Uterus (tissue), 4 donors: ENCODE measurements at places on chromosomes 2 and 18.

DNA sequence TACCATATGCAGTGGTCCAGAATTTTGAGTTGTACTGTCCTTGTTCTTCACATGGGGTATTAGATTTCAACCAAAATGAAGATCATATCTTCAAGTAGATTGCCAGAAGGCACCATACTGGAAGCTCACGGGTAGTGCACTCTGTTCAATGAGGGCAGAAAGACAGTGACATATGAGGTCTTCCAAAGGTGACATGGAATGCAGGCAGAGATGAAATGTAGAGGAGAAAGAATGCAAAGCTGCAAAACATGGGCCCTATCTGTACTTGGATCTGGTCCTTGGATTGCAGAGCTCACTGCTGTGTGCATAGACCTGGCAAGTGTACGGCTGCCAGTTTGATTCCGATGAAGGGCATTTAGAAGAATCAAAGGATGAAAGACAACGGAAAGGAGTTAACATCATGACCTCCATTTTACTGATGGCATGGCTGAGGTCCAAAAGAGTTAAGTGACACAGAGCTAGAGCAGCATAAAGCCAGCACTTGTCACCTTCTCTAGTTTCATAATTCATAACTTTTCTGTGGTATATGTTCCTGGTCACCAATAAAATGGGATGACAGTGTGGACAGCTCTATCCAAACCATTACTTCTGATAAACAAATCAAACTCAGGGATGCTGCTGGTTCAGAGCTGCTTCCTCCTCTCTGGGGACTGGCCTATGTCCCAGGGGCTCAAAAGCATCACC, 64.7 kb downstream of the BCL2 start:
- no peak for DNase-seq

- no peak for DNase-seq
Observed at GRCh38 chr2:143759455-143759854, 630.2 kb downstream of the ARHGAP15 start.

- no peak for DNase-seq
Observed at GRCh38 chr2:52931660-52932059, 835.9 kb upstream of the CHAC2 start.

DNA sequence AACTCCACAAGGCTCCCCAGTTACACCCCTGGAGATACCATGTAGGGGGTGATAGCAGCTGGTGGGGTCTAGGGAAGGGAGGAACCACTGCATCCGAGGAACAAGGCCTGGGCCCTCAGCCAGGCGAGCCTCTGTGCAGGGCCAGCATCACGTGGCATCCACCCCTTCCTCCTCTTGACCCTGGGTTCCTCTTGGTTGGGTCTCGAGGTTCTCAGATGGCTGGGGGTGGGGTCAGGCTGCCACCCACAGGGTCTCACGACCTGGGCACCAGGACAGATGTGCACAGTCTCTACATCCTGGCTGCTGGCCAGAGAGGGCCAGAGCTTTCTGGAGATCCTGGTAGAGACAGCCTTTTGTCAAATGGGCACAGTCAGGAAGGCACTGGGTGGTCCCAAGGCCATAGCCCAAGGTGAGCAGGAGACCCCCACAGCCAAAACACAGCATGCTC, 10.4 kb downstream of the HS6ST1 start:
- peak; percentile 14 for DNase-seq

DNA sequence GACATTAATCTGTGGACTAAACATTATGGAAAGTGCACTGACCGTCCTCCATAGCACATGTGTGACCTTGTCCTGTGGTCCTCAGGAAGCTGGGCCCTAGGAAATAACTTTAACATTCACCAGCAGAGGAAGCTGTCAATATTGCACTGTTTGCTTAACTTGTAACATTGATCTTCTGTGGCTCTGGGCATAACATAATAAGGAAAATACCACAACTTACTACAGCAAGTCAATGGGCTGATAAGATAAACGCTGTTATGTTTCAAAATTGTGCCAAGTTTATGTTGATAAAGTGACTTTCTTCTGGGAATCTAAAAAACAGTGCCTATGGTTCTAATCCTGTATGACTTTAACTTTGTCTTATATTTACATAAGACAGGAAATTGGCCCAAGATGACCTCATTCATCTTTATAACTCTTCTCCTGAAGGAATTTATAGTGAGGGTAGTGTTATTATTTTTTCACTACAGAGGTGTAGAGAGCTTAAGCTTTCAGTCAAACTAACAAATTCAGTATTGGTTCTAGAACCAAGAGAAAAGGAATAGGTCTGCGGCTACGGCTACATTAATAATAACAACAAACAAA, 113.7 kb upstream of the MAP4K3 start:
- DNase-seq = no peak

DNA sequence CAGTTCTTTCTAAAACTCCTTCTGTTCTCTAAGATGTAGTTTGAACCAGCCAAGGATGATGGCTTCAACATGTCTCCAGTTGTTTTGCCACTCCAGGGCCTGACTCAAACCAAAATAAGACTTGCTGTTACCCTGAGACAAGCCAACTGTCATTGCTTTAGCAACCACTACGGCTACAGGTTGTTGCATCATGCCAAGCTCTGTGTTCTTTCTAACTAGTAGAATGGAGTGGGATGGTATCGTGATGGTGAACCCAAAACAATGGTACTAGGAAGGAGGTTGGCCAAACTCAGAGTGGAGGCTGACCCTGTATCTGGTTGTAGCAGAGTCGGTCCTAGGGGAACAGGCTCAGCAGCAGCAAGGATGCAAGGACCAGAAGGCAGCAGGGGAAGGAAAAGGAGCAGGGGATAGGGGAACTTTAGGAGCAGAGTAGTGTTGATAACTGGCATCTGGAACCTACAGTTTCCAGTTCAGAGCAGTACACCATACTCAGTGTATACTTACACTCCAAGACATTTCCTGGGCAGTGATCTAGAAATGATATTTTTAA, 51.6 kb downstream of the PDK1 start:
- DNase-seq = no peak

- DNase-seq = no peak
Observed at GRCh38 chr2:210496512-210496911, 20.0 kb upstream of the LANCL1 start.

DNA sequence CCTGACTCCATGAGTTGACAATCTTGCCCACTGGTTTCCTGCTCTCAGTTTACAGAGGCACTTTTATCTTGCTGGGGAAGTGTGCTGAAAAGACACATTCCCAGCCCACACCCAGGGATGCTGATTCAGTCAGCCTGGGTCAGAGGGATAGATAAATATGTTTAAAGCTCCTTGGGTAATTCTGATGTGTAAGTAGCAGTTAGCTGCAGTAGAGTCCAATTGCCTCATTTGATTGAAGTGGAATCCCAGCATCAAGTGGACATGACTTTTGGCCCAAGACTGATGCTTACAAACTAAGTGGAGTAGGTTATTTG, 29.4 kb downstream of the PSD4 start:
- no peak for DNase-seq

GRCh38 chr18:40984856-40985255, 970.2 kb upstream of the PIK3C3 start:
- no peak for DNase-seq

GRCh38 chr18:46196627-46197243, 92.5 kb downstream of the HAUS1 start:
- no peak for DNase-seq

DNA sequence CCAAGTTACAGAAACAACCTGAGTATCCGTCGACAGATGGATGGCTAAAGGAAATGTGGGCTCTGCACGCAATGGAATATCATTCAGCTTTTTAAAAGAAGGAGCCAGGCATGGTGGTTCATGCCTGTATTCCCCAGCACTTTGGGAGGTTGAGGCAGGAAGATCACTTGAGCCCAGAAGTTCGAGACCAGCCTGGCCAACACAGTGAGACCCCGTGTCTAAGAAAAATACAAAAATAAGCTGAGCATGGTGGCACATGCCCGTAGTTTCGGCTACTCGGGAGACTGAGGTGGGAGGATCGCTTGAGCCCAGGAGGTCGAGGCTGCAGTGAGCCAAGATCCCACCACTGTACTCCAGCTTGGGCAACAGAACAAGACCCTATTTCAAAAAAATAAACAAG, 34.3 kb downstream of the TCF7L1 start:
- DNase-seq = no peak

- DNase-seq = no peak
Observed at GRCh38 chr2:104465981-104466380, 387.9 kb upstream of the POU3F3 start.

DNA sequence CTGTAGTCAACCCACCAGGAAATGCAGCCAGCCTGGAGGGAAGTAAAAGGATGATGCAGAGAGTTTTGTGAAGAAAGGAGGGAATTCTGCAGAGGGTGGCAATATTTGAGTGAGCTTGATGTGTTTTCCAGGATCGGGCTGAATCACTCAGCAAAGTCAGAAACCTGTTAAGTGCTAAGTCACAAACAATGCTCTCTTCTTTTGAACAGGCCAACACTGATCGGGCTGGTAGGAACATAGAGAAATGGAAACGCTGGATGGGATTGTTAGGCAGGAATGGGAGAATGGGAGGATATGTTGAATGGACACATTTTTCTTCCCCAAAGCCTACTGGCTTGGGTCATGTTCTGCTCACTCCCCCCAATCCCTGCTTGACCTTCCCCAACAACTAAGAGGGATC, 36.6 kb downstream of the KCNS3 start:
- no peak for DNase-seq

DNA sequence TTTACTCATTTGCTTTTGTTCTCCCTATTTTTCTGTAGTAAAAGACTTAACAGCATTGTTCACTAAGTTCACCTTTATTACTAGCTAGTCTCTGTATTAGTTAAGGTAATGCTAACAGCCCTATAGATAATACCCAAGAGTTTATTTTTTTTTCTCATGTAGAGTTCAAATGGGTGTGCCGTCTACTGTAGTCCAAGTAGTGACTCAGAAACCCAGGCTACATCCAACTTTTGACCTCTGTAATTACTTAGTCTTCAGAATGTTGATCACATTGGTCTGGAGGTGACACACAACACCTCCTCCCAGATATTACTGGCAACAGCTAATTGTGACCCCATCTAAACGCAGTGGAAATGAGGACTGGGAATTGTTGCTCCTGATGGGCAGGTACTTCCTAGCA, 7.7 kb downstream of the COQ10B start:
- no peak for DNase-seq

GRCh38 chr18:50373561-50374219, 1.2 kb upstream of the SKA1 start:
- no peak for DNase-seq

DNA sequence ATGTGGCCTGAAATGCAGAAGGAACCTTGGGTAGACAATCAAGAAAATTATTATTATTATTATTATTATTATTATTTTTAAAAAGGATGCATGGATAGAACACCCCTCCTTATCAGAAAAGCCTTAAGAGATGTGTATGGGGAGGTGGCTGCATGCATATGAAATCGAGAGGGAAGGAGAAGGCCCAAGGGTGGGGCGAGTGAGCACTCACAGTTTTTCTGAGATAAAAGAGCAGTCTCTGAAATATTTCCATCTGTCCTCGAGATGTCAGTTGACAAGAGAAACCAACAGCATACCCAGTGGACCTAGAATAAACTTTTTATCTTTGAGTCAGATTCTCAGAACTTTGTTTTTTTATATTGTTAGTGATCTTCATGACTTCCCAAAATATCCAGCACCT, 282.9 kb downstream of the GPD2 start:
- no peak for DNase-seq

DNA sequence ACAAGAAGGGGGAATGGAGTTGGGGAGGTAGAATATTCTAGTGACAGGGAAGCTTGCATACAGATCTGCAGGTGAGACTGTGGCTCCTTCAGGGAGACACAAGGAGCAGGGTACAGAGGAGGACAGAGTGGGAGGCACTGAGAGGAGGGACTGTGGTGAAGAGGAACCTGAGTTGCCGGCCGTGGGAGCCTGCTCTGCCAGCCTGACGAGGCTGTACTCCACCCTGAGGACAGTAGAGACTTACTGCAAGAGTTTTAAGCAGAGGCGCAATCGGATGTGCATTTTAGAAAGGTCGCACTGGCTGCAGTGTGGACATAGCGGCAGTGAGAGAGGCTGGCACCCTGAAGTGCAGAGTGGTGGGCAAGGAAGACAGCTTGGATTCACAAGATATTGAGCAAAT, 185.8 kb downstream of the GFPT1 start:
- DNase-seq = no peak

GRCh38 chr2:92073815-92074548, 2797.2 kb upstream of the TEKT4 start:
- DNase-seq = no peak

- DNase-seq = peak; percentile 66
Observed at GRCh38 chr18:79965119-79965902, 868 bp downstream of the HSBP1L1 start.

GRCh38 chr2:227720680-227721079, 2.9 kb upstream of the SLC19A3 start:
- DNase-seq = no peak

- DNase-seq = peak; percentile 22
Observed at GRCh38 chr2:196171946-196172345, 568 bp upstream of the STK17B start.

GRCh38 chr2:26533661-26534060, 55.7 kb upstream of the OTOF start:
- no peak for DNase-seq

DNA sequence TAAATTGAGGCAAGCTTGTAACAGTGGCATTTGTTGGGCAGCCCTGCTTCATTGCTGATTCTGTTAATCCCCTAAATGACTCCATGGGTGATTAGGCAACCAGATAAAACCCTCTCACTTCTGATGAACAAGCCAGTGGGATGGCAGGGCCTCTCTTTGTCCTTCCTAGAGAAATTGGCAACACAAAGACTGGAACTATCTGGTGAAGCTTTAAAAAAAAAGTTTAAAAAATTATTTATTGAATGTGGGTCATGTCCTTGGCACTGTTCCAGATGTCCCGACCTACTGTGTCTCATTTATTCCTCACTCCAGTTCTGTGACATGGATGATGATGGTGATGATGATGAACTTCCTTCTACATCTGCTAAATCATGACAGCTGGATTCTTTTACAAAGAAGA, 30.8 kb downstream of the NRP2 start:
- DNase-seq = no peak

DNA sequence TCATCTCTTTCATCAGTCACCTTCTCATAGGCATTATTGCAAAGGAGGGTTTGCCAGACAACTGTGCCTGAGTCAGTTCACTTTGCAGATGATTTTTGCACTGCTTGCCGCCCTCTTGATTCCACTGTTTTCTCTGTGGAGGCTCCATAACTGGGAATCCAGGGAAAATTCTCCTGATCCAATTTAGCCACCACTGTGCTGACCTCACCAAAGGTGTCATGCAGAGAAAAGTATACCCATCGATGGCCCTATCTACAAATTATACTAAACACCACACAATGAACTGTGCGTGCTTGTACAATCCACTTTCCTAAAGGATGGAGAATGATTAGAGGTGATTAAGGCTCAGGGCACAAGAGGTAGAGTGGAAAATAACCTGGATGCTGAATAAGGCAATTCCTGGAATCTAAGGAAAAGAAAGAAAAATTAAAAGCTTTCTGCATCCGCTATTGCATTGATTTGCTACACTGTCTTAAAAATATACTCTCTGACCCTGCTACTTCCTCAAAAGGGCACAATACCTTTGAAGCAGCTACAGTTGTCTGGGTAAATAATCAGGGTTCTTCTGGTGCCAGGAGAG, 409.4 kb downstream of the RIT2 start:
- no peak for DNase-seq

- DNase-seq = no peak
Observed at GRCh38 chr2:207231106-207231865, 65.5 kb upstream of the KLF7 start.

- DNase-seq = no peak
Observed at GRCh38 chr18:24470805-24471204, 10.4 kb downstream of the HRH4 start.
